ENCODE measurements at places on chromosomes 3 and 15. TPM values are rescaled to one million over a fixed set of nuclear protein-coding genes. Genes with fewer than 3 reads are reported as not detected.
A peak's percentile ranks its signal among the peaks of the same experiment; 100 is the strongest.

The PAK6 gene
- 9.1 TPM for total RNA-seq

The IQCB1 gene
- total RNA-seq, result 6.7 TPM

The GOLGA8T gene
- total RNA-seq, result not detected

The EIF4A2 gene
- total RNA-seq, result 450 TPM

The CNTN6 gene
- not detected for total RNA-seq

The CA12 gene
- total RNA-seq, result 0.14 TPM

DNA sequence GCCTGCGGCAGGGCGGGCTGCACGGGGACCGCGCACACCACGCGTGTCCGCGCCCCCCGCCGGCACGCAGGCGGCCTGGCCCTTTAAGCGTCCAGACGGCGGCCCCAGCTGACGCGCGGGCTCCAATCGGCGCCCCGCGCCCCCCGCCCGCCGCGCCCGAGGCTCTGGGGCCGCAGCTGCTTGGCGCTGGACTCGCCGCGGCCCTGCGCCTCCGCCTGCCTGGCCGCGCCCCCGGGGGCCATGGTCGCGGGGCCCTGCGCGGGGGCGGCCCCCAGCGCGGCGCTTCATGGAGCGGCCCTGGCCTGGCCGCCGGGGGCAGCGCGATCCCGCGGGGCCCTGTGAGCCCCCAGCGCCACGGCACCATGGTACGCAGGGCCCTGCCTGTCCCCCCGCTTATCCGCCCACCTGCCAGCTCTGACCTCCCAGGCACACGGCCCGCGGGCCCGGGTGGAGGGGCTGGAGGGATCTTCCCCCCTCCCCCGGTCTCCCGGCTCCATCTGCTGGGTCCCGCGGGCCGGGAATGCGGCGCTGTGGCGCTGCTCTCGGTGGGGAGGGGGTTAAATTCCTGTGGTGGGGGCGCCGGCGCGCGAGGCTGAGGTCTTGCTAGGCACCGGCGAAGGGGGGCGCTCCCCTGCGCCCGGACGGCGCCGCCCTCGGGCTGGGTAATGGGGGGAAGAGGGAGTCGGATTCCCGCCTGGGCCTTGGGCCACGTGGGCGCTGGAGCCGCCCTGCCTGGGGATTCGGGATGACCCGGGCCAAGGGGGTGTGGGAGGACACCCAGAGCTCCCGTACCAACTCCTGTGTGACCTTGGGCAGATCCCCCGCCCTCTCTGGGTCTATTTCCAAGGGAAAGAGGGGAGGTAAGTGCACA lies 1.1 kb downstream of the ZBTB47 start:
- no peaks in the 10 kb centered on the region for H3K27me3 ChIP-seq
- DNase-seq, result peak; percentile 56
- H3K27ac ChIP-seq, result peak overlapping the region; percentile 99
- peaks cover 43% of the 10 kb centered on the region for H3K4me1 ChIP-seq
- H3K4me3 ChIP-seq, result peak overlapping the region; percentile 76

DNA sequence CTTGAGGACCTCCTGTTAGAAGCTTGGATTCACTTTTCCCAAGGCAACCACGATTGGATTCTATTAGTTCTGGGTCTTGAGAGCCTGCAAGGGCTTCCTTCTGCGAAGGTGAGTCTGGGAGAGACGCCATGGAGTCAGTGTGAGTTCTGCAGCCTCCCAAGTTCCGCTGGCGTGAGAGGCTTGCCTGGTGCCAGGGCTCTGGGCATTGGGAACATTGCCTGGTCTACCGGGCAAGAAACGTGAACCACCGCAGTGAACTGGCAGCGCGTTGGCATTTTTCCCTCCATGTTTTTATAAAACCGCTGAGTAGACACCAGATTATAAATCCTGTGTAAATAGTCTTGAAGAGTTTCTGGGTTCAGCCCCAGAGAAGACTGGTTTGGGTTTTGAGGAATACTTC lies 160.9 kb downstream of the IGF1R start:
- peaks cover 65% of the 10 kb centered on the region for H3K4me1 ChIP-seq
- peak overlapping the region; percentile 45 for H3K27ac ChIP-seq
- no peak overlapping the region for H3K4me3 ChIP-seq

- no peaks in the 10 kb centered on the region for H3K27me3 ChIP-seq
- H3K36me3 ChIP-seq, result no peaks in the 10 kb centered on the region
- no peak overlapping the region for H3K27ac ChIP-seq
- peak; percentile 37 for DNase-seq
These were observed 117.6 kb upstream of the EIF1B start for GRCh38 chr3:40191850-40192448.

- no peaks in the 10 kb centered on the region for H3K36me3 ChIP-seq
- no peak overlapping the region for H3K27ac ChIP-seq
- DNase-seq, result no peak
- H3K27me3 ChIP-seq, result peaks cover 3% of the 10 kb centered on the region
- H3K4me1 ChIP-seq, result no peaks in the 10 kb centered on the region
- no peak overlapping the region for H3K4me3 ChIP-seq
These were observed 9.0 kb upstream of the RPS17 start for GRCh38 chr15:82549199-82549665.

- peaks cover 46% of the 10 kb centered on the region for H3K4me1 ChIP-seq
- H3K4me3 ChIP-seq, result no peak overlapping the region
- H3K36me3 ChIP-seq, result no peaks in the 10 kb centered on the region
- H3K27ac ChIP-seq, result no peak overlapping the region
These were observed 13.0 kb upstream of the FAM174B start for GRCh38 chr15:92668620-92669019.

DNA sequence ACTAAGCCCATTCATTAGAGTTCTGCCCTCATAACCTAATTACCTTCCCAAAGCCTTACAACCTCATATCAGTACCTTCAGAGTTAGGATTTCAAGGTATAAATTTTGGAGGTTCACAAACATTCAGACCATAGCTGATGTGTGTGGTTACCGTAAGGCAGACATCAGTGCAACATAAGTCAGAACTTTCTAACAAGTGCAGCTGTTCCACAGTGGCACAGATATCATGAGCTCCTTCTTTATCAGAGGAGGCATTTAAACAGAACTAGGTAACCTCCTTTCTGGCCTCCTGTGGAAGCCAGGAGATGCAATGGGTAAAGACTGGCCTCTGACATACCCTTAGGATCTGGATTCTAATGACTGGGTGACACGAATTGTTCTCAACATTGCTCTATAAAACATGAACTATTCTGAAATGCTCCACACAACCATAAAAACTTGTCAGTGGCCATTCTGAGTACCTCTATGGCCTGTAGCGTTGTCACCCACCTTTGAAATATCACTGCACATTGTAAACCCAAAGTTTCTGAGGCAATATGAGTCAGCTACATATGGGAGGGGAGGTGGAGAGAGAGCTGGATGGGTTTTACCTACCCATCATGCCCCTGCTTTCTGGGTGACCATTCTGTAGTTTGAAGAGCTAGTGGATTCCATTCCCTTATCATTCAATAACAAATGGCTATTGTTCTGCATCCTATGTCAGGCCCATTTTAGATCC lies 546.0 kb upstream of the TBL1XR1 start:
- no peak for DNase-seq
- no peak overlapping the region for H3K27ac ChIP-seq
- peaks cover 17% of the 10 kb centered on the region for H3K4me1 ChIP-seq
- H3K4me3 ChIP-seq, result no peak overlapping the region

GRCh38 chr3:27990324-27990723 lies 251.1 kb upstream of the CMC1 start:
- H3K4me3 ChIP-seq, result no peak overlapping the region
- no peak for DNase-seq
- H3K4me1 ChIP-seq, result no peaks in the 10 kb centered on the region
- H3K27ac ChIP-seq, result no peak overlapping the region
- no peaks in the 10 kb centered on the region for H3K36me3 ChIP-seq
